ENCODE measurements at places on chromosomes 5 and 9.
A peak's percentile ranks its signal among the peaks of the same experiment; 100 is the strongest.

DNA sequence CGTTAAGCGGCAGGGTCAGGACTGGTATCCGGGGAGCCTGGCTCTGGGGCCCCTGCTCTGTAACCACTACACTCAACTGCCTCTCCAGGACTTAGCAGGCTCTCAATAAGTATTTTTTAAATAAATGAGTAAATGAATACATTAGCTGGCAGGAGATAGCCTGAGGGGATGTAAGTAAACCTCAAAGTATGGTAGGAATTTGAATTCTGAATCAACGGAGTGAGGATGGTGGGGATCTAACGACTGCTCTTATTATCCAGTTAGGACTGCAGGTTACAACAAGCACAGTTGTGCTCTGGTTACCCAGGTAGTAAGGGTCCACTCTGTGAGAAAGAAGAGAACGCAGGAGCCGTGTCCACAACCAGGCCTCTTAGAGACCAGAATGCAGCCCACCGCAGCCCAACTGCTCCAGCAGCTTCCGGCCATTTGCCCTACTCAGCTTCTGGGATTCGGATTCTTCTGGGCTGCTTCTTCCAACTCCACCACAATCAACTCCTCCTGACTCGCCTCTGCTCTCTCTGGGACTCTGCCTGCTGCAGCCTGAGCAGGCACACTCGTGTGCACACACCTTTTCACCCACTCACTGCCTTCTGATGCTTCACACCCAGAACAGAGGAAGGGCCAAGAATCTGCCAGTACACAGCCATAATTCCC lies 52.6 kb downstream of the MED27 start:
- DNase-seq: peak; percentile 97

GRCh38 chr9:134846187-134846586 lies 34.4 kb upstream of the FCN2 start:
- no peak for DNase-seq

DNA sequence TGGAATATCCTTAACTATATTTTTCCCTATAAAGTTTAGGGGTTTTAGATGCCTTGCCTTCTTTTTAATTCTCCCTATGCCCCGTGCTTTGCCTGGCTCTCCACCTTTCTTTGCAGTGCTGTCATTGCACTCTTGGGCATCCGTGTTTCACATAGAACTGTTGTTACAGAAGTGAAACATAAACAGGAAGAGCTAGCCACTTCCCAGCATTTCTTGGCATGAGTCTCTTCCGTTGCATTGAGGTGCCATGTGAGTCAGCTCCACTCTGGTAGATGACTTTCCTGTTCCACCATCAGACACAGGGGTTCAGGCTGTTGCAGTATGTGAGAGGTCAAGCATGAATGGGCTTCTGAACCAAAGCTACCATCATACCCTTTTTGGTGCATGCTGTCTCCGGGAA lies 73.4 kb downstream of the ANGPTL2 start:
- peak; percentile 98 for DNase-seq

GRCh38 chr5:141560725-141561483 lies 57.9 kb downstream of the DIAPH1 start:
- DNase-seq: peak; percentile 95

GRCh38 chr9:136552117-136552703 lies 6.4 kb upstream of the NOTCH1 start:
- peak; percentile 67 for DNase-seq

GRCh38 chr5:151745071-151745705 lies 13.2 kb downstream of the ATOX1 start:
- DNase-seq: peak; percentile 98

DNA sequence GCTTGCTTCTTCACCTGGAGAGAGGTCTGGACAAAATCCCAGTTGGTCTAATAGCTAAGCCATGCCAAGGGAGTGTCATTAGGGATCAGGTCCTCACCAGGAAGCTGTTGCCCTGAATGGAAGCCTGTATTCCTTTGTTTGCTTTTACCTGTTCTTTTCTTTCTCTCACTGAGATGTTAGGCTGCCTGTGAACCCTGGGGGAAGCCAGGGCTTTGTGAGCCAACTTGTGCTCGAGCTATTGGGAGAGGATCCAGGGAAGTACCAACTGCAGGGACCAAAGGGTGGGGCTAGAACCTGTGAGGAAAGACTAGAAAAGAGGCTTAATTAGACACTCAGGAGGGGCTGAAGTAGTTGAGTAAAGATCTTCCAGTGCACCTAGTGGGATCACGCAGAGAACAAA lies 451.2 kb upstream of the TLE4 start:
- DNase-seq: no peak
